ENCODE measurements at places on chromosomes 6 and 20.

GRCh38 chr6:128487055-128487454 is 33.3 kb downstream of the PTPRK start:
- no peak for DNase-seq

- no peak for DNase-seq
Observed at GRCh38 chr20:1489764-1490436, 1.3 kb downstream of the SIRPB2 start.

GRCh38 chr6:149319422-149319821 is 1.9 kb downstream of the TAB2 start:
- DNase-seq, result no peak

DNA sequence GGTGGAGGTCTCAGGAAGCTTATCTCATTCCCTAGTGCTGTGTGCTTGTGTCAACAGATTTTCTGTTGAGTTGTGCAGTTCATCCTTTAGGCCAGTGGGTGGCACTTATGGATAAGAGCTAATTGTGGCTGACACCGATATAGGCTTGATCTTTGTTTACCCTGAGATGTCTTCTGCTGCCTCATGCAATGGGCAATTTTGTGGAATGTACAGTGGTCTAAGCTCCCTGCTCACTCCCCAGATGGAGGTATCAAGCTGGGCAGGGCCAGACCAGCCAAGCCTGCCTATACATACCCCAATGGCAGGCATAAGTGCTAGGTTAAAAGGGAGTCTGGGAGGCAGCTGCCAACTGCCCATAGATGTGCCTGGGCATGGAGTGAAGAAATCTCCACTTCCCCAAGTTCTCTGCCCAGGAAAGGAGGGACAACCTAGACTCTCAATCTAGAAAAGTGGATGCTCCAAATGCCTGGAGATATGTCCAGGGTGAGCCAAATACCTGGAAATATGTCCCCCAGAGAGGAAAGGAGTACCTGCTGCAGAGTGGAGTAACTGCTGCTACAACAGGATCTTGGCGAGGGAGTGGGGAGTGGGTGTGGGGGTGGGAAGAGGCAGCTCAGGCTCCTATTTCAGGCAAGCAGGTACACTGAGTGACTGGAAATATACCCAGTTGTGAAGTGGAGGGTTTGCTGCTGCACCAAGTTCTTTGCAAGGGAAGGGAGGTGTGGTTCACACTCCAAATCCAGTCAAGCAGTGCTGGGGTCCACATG is 53.2 kb upstream of the ARG1 start:
- no peak for DNase-seq

DNA sequence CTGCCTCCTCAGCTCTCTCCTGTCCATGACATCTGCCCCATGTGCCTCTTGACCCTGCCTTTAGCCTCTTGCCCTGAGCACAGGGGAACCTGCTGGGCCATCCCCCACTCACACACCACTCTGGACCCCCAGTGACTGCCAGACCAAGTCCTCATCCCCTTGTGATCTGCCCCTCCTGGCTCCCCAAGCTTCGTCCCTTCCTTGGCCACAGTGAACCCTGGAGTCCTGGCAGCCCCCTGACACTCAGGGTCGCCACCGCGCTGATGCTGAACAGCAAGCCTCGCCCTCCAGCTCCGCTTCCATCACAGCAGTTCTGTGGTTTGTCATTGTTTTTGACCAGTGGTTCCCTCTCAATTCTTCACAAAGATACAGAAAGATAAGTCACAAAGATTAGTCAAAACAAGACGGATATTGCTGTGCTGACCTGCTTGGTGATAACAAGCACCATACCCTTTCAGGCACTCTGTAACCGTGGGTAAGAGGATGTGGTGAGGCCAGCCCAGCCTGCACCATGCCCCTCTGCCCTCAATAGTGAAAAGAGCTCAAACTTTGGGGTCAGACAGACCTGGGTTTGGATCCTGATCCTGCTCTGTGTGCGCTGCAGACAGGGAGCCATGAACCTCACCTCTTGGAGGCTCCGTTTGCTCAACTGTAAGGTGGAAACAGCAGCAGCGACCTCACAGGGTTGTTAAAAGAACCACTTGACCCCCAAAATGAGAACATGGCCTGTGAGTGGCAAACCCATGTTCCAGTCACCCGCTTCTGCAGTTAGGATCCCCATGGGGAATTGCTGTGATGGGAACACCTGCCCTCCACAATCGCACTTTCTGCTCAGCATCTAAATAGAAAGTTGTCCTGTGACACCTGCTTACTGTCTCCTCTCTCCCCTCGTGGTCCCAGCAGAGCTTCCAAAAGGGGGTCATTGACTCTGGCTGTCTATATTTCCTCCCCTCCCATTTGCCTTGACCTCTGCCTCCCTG is 114.5 kb downstream of the TOX2 start:
- DNase-seq, result no peak

Measured in cortex of kidney (tissue), 1 donor.